ENCODE measurements at places on chromosomes 6 and 20.

DNA sequence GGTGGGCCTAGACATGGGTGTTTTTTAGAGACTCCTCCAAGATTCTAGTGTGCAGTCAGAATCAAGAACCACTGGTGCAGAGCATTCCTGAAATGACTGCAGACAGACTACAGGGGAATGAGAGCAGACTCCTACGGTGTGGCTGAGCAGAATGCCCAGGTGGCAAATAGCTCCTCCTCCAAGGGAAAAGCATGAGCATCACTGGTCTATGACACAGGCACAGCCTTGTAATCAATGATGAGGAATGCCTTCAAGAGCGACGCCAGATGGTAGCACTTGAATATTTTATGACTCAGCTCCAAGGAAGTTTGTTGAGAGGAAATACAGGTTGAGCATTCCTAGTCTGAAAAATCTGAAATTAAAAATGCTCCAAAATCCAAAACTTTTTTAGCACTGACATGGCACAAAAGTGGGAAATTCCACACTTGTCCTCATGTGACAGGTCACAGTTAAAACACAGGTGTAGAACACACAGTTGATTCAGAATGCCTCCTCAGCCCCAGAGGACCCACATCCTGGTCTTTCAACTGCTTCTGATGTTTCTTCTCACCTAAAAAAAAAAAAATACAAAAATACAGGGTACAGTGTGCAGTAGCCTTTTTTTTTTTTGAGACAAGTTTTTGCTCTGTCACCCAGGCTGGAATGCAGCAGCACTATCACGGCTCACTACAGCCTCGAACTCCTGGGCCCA, 10.6 kb upstream of the FAM8A1 start:
- DNase-seq = no peak

GRCh38 chr6:132445201-132445951, 44.1 kb upstream of the MOXD1 start:
- no peak for DNase-seq

DNA sequence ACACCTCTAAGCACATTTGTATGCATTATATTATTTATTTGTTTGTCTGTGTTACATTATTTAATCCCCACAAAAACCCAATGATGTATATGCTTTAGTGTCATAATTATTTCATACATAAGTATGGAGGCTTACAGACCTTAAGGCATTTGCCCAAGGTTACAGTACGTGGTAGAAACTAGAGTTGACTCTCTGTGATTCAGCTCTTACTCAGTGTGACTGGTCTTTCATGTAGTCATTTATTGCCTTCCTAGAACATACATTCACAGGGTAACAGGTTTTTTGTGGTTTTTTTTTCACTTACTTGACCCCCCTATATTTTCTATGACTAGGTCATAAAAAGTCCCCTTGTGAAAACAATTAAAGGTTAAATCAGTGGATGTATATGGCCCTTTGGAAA, 566.8 kb downstream of the TFAP2A start:
- no peak for DNase-seq

DNA sequence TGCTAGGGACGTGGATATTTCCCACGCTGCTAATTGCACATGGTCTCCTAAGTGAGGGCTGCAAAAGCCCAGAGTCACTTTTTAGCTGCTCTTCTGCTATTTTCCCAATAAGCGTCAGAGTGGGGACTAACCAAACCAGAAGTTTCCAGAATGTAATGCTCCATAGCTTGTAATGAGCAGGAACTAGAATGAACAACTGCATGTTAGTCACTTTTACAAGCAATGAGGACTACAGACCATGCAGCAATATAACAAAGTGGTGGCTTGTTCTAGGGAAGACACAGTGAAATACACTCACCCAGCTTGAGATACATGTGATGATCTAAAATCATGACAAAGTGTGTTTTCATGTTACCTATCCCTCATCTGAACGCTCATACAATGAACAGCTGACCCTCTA, 314.1 kb upstream of the SGK1 start:
- DNase-seq = no peak

- DNase-seq = no peak
Measured at GRCh38 chr6:92139601-92140000, 1279.8 kb downstream of the EPHA7 start.

DNA sequence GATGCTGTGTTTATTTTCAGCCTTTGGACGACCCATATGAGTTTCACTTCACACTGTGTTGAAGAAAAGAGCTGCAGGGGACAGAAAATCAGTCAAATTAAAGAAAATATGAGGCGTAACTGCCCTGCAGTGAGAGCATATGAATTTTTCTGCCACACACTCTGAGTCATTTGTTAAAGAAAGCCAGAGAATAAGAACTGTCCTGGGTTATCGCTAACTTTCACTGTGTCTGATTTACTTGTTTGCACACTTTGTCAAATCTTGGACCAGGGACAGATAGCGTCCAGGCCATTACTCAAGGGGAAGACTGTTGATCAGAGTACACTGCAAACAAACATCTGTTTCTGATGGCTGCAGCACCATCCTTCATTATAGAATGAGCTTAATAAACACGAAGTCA, 126.8 kb upstream of the AGPAT4 start:
- no peak for DNase-seq

DNA sequence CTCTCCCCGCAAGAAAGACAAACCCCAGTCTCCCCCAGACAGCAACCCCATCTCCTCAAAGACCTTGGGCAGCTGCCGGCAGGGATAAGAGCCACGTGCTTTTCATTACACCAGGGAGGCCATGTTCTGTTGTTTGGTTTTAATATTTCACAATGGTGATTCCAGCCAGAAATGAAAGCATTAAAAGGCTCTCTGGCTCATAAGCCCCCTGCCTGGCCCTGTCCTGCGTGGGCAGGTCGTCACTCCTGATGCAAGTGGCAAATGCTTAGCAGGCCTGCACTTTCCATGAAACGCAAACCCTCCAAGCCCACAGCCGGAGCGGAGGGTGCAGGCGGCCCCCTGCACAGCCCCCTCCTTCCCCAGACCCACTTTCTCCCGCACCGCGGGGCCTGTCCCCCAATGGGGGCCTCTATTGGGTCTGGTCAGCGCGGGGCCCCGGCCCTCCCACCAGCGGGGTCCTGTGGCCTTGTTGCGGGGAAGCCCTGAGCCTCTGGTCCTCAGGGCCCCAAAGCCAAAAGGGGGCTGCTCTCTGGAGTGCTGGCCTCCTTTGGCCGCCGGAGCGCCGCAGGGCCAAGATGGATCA, 77.2 kb downstream of the TMEM242 start:
- no peak for DNase-seq

DNA sequence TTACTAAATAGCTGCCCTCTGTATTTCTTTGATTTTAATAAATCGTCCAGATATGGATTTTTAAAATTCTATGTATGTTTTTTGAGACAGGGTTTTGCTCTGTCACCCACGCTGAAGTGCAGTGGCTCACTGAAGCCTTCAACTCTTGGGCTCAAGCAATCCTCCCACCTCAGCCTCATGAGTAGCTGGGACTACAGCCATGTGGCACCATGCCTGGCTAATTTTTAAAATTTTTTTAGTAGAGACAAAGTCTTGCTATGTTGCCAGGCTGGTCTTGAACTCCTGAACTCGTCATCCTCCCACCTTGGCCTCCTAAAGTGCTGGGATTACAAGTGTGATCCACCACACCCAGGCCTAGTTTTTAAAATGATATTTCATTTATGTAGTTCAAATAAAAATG, 47.4 kb upstream of the DDR1 start:
- no peak for DNase-seq

DNA sequence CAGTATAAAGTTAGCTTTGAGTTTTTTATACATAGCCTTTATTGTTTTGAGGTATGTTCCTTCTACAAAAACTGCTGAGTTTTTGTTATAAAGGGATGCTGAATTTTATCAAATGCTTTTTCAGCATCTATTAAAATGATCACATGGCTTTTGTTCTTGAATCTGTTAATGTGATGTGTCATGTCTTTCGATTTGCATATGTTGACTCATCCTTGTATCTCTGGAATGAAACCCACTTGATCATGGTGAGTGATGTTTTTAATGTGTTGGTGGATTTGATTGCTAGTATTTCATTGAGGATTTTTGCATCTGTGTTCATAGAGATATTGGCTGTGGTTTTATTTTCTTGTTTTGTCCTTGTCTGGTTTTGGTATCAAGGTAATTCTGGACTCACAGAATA, 24.7 kb upstream of the BLCAP start:
- DNase-seq = no peak

GRCh38 chr20:7596541-7596940, 343.7 kb downstream of the HAO1 start:
- no peak for DNase-seq

DNA sequence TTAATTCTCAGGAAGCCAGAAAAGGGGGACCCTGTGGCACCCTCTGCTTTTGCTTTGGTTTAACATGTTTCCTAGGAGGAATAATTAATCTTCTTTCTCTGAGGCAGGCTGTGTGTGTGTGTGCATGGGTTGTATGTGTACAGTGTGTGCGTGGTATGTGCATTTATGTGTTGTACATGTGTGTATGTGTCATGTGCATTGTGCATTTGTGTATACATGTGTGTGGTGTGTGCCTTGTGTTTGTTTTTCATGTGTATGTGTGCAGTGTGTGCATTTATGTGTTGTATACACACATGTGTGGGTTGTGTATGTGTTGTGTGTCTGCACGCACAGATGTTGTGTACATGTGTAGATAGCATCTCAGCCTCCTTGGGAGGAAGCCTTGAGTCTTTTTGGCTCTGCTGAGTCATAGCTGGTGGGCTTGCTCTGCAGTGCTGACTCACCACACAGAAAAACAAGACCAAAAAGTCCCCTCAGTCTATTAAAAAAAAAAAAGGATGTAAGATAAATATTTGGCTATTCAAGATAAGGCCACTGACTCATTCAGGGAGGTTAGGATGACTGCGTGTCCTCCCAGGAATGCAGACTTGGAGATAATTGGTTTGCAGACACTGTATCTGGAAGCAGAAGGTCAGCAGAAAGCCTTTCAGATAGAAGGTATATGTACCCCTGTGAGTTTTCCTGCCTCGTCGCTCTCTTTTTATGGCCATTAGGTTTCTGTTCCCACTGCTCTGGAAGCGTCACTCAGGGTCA, 58.6 kb downstream of the SYNJ2 start:
- DNase-seq = no peak

DNA sequence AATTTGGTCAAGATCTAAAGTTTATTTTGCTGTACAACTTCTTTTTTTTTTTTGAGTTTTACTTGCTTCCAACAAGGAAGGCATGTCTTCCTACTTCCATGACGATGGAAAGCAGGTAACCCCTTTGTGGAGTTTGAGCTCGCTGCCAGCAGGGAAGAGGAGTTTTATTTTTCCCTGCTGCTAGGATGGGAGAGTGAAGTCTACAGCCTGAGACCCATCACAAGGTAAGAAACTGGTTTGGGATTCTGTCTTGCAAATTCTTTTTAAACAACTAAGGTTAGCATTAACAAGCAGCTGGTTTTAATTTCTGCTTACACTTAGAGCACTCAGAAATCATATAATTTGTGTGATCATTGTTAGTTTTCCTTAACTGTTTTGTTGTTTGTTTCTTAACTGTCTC, 108.0 kb upstream of the MAP3K4 start:
- no peak for DNase-seq

DNA sequence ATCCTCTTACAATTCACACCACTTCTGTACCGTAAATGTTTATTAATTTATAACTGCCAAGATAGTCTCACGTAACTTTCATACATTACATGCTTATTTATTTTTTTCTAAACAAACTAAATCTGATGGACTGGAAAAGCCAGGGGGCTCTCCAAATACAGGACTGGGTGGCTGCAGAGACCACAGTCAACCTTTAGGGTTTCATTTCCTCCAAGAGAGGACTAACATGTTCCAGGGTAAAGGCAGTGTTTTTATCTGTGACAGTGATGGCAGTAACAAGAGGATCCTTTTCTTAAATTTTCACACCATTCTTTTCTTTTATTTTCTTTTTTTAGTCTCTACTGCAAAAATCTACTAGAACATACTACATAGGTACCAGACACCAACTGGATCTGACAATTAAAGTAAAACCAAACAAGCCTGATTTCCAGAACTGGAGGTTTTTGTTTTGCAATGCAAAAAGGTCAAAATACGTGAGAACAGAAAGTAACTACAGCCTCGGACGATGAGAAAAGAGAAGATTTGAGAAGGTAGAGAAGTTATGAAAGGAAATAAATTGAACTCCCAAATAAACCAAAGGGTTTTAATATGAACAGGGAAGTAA, 1.2 kb downstream of the LMBRD1 start:
- DNase-seq = no peak

GRCh38 chr20:57476084-57476526, 48.8 kb downstream of the CTCFL start:
- DNase-seq = no peak

GRCh38 chr20:41080866-41081265, 52.2 kb downstream of the TOP1 start:
- no peak for DNase-seq

GRCh38 chr20:43726811-43727338, at the start of gene GTSF1L:
Gene GTSF1L, minus strand, starts transcription at chr20:43727002. Its CDS starts 308 bp downstream, at chr20:43726694.
- DNase-seq = no peak

DNA sequence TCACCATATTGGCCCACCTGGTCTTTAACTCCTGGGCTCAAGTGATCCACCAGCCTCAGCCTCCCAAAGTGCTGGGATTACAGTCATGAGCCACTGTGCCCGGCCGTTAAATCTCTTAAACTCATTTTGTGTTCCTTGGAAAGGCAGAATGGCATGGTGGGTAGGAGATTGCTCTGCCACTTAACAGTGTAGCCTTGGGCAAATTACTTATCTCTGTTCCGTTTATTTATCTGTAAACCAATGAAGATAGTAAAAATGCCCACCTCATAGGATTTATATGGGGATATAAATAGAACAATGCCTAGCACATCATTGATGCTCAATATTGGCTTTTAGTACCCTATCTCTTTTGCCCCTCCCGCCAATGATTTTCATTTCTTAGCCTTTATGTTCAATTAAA, 7.2 kb upstream of the PIM1 start:
- no peak for DNase-seq

GRCh38 chr6:36544228-36544627, 3.1 kb downstream of the STK38 start:
- no peak for DNase-seq

GRCh38 chr6:34374508-34374907, 18.0 kb downstream of the NUDT3 start:
- DNase-seq = no peak

DNA sequence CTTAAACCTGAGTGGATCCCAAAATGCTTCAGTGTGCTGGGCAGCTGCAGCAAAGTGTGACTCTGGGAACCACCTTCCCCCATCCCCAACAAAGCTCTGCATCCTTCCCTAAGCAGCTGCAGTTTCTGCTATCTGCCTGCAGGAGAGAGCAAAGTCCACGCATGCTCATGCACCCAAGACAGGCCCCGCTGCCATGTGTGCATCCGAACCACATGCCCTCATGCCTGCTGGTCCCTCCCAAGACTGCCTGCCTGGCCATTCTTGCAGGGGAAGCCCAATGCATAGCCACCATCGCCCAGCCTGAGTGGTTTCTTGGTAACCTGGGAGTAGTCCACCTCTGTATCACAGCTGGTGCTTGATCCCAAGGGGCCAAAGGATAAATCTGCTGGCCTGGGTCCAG, 94.3 kb upstream of the OLIG3 start:
- DNase-seq = no peak

GRCh38 chr6:125952764-125953501, 3.6 kb upstream of the HINT3 start:
- no peak for DNase-seq

DNA sequence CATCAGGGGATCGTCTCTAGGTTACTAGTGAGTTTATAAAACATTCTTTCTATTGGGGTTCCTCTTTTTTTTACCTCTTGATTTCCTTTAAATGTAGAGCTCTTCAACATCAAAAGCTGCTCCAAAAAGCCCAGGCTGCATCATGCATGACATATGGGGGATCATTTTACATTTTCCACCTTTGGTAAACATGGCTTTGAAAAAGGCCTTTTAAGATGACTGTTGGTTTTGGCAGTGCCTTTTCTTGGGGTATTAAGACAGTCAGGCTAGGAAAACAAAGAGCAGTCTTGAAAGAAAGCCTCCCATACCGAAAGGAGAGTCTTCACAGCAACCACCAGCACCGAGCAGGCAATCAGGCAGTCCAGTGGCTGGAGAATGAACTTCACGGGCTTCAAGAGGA, 73.2 kb downstream of the NPEPL1 start:
- no peak for DNase-seq
